ENCODE measurements at places on chromosomes 6 and 20.

GRCh38 chr6:34148631-34149451 lies 3.0 kb upstream of the GRM4 start:
- DNase-seq, result no peak

GRCh38 chr20:32988008-32988407 lies 16.2 kb downstream of the SUN5 start:
- no peak for DNase-seq

DNA sequence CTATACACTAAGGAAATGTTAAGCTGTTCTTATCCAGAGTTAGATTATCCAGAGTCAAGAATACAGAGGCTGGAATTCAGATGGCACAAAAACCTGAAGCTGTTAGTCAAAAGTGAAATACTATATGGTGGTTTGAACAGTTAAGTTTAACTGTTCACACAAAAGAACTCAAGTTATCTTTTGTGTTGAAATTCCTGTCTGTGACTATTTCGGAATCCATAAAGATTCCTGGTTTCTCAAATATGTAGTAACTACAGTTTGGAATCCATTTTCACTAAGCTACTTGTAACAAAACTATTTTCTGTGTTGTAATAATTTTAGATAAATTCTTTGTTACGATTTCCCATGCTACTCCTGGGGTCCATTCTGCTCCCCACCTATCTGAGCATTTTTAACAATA lies 24.5 kb downstream of the FIG4 start:
- DNase-seq, result no peak

DNA sequence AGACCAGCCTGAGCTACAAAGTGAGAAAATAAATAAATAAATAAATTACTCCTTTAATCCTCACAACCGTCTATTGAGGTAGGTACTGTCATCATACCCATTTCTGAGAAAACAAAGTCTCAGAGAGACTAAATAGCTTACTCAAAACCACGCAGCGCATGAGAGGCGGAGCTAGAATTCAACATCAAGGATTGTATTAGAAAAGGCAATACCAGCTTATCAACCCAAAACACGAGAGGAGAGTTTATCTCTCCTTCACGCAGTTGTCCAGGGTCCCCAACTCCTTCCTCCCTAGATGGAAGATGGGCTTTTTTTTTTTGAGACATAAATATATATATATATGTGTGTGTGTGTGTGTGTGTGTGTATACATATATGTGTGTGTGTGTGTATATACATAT lies 12.2 kb downstream of the HNF4A start:
- DNase-seq, result no peak

DNA sequence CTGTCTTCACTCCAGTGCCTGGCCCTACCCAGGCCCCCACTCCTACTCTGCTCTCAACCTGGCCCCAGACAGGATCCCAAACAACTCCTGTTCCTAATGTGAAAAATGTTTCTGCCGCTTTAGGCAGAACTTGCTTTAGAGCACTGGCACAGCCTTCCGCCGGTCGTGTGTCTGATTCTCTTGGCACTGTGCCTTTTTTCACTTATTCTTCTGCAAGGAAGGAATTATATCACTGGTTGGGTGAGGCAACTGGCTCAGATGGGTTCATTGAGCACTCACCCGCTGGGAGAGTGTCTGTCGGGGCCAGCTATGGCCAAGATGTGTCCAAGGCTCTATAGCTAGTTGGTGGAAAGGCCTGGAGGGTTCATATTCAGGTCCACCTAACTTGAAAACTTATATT lies 33.6 kb upstream of the HLA-A start:
- no peak for DNase-seq

DNA sequence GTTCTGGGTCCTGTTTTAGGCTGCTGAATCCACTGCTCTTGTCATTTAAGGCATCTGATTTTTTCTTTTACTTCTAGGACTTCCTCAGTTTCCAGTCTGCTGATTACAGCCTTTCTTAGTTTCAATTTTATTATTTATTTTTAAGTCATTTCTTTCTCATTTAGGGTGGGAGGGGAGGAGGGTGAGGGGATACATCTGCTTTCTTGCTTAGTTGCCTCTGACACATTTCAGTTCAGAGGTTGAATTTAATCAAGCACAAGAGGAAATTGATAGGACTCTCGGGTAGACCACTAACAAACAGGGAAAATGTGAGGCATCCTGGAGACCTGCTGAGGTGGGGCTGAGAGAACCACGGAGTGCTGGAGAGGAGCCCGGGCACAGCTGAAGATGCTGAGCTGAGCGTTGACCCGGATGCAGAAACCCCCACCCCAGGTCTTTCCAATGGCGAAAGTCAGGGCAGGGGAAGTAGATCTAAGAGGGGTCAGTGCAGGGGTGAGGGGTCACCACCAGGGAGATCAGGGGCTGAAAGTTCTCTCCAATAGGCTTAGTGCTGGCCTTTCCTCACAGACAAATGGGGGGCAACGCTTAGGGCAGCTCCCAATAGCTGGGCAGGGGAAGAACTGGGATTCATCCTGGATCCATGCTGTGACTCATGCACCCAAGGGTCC lies 7.6 kb upstream of the TREML2 start:
- DNase-seq, result no peak

DNA sequence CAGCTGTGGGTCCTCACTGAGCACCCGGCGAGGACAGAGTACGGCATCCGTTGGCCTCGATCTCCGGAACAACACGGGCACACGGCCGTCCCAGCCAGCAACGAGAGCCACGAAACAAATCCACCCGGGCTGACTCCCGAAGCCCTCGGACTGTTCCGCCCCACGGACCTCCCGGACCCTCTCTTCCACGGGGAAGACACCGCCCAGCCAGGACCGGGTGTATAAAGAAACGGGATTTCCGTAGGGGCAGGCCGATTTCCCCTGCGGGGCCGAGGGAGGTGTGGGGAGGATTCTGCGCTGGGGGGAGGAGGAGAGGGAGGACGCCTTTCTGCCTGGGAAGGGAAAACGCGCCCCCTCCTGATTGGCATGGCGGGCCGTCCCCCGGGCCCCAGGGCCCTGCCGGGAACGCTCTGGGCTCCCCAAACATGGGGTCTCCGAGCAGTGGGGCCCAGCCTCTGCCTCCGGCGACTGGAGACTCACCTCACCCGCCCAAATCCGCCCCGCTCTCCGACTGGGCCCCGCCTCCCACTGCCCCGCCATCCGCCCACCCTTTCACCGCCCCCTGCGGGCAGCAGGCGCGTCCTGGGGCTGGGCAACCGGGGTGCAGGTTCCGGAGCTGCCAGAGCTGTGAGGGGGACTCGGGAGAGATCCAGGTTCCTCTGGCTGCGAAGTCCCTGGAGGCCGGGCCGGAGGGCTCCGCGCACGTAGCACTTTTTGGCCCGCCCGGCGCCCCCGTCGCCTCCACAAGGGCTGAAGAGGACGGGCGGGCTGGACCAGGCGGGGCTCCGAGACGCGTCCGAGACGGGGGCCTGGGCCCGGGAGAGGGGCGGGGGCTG lies 679 bp upstream of the PPDPF start:
- DNase-seq, result peak; percentile 84

GRCh38 chr6:81950877-81951276 lies 198.4 kb upstream of the TENT5A start:
- no peak for DNase-seq

DNA sequence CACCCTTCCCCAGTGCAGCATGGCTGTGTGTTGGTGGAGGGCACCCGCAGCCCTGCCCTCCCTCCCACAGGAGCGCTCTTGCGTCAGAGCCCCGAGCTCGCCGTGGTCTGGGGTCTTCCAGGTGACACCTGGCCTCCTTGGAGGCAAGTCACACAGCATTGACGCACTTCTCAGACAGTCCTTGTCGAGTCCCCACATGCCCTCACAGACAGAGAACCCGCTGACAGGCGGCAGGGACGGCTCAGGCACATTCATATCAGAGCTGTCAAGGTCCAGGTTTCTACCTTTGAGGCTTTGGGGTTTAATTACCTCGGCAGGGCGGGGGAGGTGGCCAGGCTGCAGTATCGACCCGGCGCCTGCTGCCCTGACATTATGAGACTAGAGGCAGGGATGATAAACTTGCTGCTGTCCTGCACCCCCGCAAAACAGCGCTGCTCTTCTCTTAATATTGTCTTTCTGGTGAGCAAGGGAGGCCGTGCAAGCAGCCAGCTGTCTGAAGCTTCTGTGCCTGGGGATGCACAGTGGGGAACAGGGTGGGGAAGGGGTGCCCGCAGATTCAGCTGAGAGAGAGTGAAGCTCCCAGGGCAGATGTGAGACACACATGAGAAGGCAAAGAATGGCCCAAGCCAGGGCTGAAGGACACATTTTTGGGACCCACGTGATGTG lies 4.7 kb downstream of the NPEPL1 start:
- no peak for DNase-seq

GRCh38 chr20:17666481-17666880 lies 15.6 kb downstream of the RRBP1 start:
- DNase-seq, result no peak

- no peak for DNase-seq
Observed at GRCh38 chr20:48622421-48622820, 205.4 kb downstream of the PREX1 start.

DNA sequence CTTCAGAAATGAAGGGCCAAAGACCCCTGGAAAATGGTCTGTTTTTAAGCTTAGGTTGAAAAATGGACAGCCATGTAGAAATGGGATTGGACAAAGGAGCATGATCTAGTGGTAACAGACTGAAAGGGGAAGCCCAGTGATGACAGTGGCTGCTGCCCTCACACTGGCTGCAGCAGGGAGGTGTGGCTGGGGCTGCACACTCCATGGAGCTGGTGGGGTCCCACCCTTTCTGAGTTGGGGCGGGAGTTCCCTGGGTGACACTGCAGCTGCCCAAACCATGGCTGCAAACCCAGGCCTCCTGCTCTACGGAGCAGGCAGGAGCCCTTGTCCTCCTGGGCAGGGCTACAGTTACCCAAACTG lies 8.5 kb upstream of the PACSIN1 start:
- no peak for DNase-seq

GRCh38 chr6:29505808-29506207 lies 18.1 kb upstream of the MAS1L start:
- DNase-seq, result no peak

DNA sequence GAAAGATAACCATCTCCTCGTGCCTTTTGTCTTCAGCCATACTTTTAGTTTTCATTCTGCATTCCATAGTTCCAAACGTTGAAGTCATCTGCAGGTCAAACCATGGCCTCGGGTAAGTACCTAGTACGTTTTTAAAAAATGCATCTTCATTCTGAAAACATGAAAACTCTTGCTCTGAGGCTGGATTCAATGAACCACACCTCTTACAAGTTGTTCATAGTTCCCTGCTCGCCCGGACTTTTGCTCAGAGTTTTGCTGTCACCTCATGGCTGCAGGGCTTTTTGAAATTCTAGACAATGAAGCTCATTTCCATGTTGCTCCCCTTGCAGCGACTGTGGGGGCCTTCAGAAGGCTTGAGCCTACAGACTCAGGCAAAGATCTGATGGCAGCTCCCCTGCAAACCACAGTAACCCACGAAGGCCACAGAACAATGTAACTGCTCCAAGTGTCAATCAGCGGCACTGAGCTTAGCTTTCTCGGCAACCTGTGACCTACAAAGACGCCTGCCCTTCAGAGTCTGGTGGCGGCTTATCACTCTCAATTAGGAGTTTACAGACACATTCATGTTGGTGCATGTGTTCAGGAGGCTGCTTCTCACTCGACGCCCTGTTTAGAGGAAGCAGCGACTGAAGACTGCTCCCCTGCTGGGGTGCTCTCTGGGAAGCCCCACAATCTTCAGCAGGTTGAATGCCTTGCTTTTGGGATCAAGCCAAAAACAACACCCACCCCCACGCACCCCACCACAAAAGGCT lies 61.2 kb downstream of the FOXC1 start:
- DNase-seq, result no peak

DNA sequence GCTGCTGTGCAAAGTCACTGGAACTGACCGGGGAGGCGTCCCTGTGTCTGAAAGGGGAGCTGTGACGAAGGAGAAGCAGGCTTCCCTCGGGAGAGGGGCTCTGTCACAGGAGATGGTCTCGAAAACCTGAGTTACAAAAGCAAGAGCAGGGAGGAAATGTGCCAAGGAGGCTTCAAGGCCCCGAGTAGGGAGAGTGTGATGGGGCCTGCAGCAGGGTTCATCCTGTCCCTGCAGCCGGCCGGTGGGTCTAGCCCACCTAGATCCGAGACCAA lies 16.7 kb downstream of the DYNLT1 start:
- no peak for DNase-seq

DNA sequence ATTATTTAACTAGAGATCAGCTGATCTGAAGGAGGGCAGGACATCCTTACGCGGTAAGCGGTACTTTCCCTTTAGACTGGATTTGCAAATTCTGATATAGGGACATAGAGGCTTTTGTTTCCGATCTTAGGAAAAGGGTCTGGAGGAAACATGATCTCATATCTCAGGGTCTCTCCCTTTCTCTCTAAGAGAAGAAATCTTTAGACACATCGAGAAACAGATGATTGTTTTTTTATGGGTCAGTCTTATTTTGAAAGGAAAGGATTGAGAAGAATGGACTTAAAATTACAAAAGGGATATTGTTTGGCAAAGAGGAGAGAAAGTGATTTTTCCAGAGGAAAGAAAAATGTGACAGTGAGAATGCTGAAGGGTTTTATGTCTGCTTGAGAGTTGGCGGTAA lies 83.9 kb upstream of the OGFRL1 start:
- no peak for DNase-seq

DNA sequence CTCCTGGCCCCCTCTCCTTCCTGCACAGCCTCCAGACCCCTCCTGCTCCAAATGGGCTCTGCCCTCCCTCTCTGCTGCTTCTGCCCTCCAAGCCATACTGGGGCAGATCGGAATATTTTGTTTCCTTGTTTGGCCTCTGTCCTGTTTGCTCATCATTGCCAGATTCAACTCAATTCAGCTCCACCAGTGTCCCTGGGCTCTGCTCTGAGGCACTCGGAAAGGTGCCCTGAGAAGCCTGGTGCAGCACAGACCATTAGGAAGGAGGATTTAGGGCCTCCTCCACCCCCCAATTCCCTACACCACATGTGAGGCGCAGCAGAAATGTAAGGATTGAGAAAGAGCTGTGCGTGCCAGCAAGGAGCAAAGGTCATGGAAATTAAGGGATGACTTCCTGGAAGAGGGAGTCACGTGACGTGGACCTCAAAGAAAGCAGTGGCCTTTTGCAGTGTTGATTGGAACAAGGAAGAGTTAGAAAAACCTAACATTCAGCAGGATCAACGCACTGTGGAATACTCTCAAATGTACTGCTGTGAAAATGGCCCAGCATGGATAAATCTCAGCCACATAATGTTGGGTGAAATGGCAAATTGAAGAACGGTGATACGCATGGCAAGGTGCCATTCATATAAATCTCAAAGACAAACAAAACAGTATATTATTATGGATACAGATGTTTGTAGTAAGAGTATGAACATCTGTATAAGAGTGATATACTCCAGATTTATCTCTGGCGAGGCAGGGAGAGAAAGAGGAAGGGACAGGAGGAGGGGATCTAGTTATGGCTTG lies 229.5 kb upstream of the RNF24 start:
- DNase-seq, result no peak
